ENCODE measurements at places on chromosomes 16 and 17. TPM values are rescaled to one million over a fixed set of nuclear protein-coding genes. Genes with fewer than 3 reads are reported as not detected.
A peak's percentile ranks its signal among the peaks of the same experiment; 100 is the strongest.

WIPI1 gene
- 23.6 TPM for total RNA-seq

- no peak for DNase-seq
Measured at GRCh38 chr16:3589991-3590701, 12.9 kb upstream of the NLRC3 start.

FOXF1 gene
- total RNA-seq = not detected

DNA sequence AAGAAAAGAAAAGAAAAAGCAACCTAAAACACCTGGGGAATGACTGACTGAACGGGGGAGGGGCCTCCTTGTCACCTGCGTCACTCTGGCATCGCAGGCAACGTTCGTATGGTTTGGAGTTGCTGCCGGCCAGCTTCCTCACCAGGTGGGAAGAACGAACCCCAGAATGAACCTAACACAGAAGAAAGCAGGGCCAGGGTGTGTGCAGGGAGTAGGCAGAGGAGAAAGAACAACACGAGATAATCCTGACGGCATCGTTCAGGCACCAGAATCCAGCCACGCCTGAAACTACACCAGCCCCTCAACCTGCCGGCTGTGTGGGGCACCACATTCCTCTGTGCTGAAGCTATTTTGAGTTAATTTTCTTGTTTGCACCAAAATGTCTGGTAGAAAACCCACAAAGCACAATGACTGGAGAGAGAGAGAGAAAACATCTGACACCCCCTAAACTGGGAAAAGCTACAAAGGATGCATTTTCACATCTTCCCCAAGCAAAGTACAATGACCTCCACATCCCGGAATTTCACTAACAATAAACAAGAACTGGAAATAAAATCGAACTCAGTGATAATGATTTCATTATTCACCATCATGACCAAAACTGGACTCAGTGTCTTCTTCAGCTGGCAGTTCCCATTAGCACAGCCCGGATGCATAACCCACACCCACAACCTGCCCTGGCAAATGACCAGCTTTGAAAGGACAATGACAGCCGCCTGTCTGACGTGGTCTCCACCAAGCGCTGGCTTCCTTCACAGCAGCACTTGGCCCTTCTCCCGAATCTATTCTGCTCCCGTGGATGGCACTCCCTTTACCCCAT is 23.6 kb downstream of the RAB40B start:
- DNase-seq = no peak

- DNase-seq = peak; percentile 54
Measured at GRCh38 chr17:28725660-28726225, 290 bp downstream of the TLCD1 start.

DNA sequence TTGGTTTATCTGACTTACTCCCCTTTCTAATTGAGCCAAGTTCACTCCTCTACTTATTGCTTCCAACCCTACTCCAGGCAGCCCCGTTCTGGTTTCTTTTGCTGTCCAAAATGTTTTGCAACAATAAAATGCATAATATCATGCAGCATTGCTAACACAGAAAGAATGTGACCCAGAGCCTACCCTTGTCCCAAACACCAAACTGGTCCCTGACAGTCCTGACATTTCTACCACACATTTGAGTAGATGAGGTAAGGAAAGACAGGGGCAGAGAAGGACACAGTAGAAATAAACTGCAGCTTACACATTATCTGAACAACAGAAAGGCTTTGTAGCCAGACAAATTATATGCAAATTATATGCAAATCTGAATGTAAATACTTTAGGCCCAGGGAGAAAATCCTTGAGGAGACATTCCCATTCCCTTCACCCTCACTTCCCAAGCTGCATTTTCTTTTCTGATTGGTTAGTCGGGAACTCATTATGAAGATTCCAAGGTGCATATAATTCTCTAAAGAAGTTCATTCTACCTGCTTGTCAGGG is 31.6 kb downstream of the SOX9 start:
- no peak for DNase-seq
